ENCODE measurements at places on chromosomes 11 and 22.

DNA sequence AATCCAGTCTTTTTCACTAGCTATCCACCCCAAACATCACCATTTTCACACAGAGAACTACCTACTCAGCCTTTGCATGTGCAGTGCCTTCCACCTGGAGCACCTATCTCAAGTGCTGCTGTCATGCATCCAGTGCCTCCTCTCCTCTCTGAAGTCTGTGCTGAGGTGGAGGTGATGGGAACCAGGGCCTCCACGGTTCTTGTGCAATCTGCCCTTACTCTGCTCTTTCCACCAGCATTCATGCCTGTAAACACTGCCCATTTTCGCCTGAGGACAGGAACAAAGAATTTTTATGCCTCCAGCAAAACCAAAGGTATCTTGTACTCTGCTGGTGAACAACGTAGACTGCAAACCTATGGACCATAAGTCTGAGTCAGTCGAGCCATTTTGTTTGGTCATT lies 27.0 kb downstream of the PITPNB start:
- DNase-seq, result no peak

DNA sequence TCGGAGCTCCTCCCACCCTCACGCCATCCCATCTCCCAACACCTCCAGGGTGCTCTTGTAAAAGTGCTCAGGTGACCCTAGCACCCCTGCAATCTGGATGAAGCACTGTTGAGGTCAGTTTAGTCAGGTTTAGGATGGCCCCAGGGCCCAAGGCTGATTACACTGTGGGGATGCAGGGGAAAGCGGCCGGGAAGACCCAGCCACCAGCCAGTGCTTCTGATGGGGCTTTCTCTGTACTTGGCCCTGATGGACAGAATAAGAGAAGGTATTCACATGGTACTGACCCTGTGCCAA lies 28.7 kb downstream of the TPBGL start:
- no peak for DNase-seq

GRCh38 chr11:83971063-83971462 lies 684.9 kb upstream of the CCDC90B start:
- DNase-seq, result no peak

DNA sequence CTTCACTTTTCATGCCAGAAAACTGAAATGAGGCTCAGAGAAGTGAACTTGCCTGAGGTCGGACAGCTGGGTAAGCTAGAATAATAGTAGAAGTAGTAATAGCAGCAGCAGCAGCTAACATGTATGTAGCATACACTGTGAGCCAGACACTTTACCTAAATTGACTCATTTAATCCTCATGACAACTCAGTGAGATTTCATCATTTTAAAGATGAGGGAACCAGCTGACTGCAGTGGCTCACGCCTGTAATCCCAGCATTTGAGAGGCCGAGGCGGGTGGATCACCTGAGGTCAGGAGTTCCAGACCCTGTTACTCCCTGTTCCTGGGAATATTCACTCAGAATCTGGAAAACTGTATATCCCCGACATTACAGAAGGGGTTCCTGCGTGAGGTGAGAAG lies 154.5 kb downstream of the DBX1 start:
- no peak for DNase-seq

DNA sequence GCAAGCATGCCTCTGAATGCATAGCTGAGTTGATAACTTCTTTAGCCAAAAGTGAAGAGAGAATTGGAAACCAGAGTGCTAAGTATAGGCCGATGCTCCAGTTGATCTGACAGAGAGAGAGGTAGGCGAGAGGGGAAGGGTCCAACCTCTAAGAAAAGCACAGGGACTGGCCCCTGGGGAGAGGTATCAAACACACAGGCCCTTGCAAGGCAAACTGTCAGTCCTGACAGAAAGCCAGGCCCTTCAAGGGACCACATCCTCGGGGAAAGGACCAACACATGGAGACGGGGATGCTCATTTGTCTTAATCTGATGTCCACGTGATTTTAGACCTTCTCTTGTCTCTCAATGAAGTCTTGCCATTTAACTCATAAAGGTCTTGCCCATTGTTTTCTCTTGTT lies 43.9 kb upstream of the SPATA19 start:
- no peak for DNase-seq

DNA sequence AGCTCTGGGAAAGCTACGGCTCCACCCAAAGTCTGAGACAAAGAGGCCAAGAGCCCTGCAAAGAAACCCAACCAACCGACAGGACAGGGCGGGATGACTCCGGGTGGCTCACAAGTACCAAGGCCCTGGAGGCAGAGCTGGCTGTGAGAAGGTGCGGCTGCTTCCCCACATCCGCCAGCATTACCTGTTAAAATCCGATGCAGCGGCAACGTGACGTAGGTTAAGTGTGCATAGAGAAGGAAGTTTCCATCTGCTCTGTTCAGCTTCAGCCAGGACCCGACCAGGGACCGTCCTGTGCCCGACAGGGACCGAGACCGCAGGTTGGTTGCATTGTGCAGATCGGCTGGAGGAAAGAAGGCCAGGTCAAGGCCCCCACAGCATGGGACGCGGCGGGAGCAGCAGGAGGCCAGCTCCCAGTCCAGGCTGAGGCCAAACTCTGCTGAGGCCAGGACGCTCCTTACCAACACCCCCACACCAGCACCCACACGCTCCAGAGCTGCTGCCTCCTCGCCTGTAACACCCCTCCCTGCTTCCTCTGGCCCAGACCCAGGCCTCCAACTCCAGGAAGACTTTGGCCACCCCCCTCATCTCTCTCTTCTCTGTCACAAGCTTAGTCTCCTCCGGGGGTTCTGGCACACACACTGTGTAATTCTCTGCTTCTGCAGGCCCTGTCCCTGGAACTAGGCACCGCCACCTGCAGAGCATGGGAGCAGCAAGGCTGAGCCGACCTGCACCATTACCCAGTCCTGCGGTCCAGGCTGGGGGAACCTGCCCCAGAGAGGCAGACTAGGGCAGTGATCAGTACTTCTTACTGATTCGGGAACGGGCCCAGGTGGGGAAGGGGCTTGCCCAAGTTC lies 34.1 kb downstream of the NUP50 start:
- no peak for DNase-seq

- DNase-seq, result no peak
Measured at GRCh38 chr11:8325591-8326304, 62.1 kb upstream of the LMO1 start.

GRCh38 chr11:85819441-85819840 lies 8.5 kb upstream of the SYTL2 start:
- DNase-seq, result no peak

DNA sequence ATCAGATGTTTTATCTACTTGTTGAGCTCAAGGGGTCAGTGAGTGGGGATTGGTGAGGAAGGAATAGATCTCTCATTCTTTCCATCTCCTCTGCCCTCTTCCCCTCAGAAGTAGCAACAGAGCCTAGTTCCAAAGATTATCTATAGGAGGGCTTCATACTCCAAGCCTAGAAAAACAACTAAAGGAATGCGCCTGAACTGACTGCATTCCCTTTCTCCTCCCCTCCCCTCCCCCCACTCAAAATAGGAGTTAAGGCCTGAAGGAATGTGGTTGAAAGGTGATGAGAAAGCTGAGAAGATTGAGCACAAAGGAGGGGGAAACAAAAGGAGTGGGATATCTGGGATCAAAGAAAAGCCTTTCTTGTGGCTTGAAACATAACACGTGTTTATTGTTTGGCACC lies 10.5 kb downstream of the EMSY start:
- DNase-seq, result no peak

DNA sequence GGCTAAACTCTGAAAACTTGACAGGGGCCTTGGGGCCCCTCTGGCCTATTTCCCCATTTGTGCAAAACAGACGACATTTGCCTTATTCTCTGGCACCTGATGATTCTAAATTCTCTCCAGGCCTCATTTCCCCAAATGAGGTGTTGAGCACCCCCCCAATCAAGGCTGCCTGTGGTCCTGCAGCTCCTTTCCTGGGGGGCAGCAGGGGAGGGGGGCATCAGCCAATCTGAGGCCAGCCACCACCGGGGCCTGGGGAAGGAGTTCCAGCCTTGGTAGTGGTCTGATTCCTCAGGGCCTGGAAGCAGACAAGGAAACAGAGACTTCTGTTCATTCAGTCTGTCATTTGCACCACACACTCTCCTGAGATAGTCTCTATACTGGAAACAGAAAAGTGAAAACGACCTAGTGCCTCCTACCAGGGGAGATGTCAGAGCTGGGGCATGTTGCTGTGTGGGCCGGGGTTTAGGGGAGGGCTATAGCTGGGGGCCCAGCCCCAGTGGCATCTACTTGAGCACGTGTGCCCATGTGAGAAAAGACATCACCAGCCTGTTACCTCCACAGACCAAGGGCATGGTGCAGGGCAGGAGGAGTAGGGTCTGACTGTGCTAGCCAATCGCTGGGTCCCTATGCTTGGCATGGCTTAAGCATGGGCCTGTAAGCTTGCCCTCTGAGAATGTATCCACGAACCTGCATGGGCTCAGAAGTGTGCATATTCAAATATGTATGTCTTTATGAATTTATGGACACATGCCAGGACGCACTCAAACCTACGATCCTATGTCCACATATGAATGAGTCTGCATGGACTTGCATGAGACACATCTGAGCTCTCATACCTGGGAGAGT lies 1.8 kb upstream of the TPBGL start:
- no peak for DNase-seq

- no peak for DNase-seq
Measured at GRCh38 chr11:70126494-70126893, 48.4 kb downstream of the ANO1 start.

GRCh38 chr11:63854696-63855095 lies 15.8 kb downstream of the MARK2 start:
- DNase-seq, result no peak

DNA sequence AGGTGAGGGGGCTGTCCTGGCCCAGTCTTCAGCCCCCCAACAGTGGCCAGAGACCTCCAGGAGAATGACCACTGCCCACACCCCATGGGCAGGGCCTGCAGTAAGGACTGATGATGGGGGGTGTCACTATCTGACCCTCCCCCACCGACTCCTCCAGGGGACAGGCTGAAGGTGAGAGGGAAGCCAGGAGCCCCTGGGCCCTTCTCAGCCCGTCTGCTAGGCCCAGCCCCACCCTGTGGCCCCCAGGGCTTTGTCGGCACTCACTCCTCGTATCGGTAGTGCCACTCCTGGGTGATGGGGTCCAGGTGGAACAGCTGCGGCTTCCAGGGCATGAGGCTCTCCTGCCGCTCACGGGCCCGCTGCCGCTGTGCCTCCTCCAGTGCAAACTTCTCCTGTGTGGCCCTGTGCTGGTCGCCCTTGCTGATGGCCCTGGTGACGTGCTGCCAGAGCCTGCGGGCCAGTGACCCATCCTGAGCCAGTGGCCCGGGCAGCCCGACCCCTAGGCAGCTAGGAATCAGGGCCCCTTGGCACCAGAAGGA lies 35.4 kb upstream of the CARS1 start:
- DNase-seq, result no peak

DNA sequence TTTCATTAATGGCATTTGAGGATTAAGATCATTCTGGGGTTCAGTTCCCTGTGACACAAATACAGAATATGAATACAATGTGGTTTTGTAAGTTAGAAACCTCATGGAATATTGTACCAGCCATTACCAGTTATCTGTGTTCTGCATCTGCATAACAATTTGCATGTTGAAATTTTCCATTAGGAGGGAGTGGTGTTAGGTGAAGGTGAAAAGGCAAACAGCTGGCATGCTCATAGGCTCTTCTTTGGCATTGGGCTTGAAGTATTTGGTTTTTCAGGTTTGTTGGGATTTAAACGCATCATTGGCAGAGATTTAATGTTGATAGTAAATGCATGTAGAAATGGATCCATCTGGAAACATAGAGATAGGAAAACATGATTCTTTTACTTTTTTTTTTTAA lies 18.6 kb downstream of the RTN3 start:
- DNase-seq, result no peak

DNA sequence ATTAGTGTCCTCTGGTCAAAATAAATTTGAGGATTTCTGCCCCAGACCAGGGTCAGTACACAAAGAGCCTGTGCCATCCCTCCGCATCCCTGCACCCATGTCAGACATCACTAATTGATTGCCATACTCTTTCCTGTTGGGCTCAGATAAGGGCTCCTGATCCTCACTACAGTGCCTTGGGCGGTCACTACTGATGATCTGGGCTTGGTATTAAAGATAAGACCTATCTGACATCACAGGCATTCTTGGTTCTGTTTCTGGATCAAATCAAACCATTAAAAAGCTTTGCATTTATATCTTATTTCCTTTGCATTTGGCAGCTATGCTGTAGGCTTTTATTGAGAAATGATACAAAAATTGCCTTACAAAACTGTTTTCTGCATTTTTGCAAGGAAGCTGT lies 103.5 kb upstream of the TENM4 start:
- DNase-seq, result no peak

GRCh38 chr22:36769541-36770512 lies 6.1 kb downstream of the IFT27 start:
- DNase-seq, result no peak

DNA sequence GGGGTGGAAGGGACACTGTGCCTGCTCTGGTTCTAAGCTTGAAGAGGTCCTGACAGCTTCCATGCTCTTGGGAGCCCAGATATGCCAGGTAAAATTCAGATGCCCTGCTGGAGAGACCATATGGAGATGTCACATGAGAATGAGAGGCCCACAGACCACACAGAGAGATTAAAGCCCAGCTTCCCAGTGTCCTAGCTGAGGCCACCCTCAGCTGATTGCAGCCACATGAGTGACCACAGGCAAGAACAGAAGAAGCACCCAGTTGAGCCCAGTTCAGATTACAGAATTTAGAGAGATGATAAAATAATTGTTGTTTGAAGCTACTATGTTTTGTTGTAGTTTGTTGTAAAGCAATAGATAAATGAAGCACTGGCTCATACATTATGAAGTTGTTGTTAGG lies 14.4 kb upstream of the PVALB start:
- no peak for DNase-seq

DNA sequence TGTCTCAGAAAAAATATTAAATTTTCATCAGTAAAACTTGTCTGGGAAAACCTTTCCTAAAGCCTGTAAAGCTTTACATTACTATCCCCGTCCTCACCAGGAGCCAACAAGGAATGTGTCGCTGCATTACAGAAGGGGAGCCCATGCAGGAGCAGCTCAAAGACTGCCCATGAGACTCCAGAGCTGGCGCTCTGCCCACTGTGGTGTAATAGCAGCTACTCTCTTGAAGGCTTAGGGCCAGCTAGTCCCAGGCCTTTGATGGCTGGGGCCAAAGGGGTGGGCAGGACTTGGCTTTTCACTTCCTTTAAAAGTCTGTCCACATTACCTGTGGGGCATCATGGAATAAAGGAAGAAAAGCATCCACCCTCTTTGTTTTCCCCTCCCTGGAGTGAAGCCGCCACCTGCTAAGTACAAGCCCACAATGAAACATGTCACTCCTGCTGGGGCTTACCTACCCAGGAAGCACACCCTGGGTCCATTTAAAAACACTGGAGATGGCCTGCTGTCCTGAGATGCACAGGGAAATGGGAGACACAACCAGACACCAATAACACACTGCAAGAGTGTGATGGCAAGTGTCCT lies 150.7 kb downstream of the ADAMTS15 start:
- no peak for DNase-seq

GRCh38 chr11:62922189-62922589 lies 1.0 kb upstream of the CHRM1 start:
- no peak for DNase-seq

- DNase-seq, result no peak
Measured at GRCh38 chr11:84503503-84503902, 1123.6 kb downstream of the DLG2 start.

DNA sequence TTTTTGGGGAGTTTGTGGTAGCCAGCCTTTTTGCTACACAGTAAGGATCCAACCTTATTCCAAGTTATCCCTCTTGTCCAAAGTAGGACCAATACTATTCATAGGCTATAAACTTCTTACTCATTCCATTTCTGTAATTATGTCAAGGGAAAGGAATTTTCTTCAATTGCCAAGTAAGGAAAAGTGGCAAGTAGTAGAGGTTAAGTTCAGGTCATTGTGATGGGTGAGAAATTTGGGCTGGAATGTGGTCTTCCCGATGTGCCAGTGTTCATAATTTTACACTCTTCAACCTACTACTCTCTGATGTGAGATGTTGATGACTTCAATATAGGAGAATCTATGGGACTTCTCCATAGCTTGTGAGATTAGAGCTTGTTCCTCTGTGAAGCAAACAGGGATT lies 648.8 kb downstream of the METTL15 start:
- no peak for DNase-seq
